Stimulated activated CD8-positive, alpha-beta memory T cell treated with anti-CD3 and anti-CD28 coated beads, Interleukin-4, amount 100 ng/mL, for 48 hours (primary cell): ENCODE measurements at places on chromosomes 5 and 9.

- no peak for DNase-seq
These were observed 1.3 kb upstream of the PRR7 start for GRCh38 chr5:177445052-177445916.

DNA sequence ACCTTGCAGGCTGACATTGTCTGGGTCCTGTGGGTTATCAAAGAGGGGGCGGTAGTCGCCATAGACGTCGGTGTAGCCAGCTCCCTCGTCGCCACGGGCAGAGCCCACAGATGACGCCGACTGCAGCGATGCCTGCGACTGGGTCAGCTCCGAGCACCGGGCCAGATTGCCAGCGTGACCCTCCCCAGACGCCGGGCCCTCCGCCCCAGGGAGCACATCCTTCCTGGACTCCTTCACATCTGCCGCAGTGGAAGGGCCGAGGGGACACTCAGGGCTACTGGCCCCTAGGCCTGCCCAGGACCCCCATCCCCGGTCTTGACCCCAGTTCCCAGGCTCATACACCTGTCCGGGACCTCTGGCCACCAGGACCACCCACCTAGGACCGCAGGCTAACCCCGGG is 13.9 kb downstream of the ABCA2 start:
- DNase-seq = no peak

DNA sequence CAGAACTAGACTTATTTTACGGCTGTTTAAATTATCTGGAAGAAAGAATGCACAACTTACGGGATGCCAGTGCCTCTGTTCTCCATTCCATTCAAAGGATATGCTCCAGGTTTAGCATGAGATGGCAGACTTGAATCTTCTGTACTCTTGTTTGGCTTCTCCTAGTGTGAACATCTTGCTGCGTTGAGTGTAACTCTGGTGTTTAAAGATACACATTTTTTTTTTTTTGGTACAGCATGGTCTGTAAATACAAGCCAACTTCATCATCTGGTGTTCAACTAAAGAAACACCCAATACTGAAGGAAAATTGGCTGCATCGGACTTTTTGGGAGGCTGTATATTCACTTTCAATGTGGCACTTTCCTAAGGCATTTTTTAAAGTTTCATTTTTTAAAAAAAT is 7.4 kb upstream of the MIER3 start:
- DNase-seq = no peak

GRCh38 chr9:7439355-7439995 is 360.1 kb downstream of the DMAC1 start:
- no peak for DNase-seq

DNA sequence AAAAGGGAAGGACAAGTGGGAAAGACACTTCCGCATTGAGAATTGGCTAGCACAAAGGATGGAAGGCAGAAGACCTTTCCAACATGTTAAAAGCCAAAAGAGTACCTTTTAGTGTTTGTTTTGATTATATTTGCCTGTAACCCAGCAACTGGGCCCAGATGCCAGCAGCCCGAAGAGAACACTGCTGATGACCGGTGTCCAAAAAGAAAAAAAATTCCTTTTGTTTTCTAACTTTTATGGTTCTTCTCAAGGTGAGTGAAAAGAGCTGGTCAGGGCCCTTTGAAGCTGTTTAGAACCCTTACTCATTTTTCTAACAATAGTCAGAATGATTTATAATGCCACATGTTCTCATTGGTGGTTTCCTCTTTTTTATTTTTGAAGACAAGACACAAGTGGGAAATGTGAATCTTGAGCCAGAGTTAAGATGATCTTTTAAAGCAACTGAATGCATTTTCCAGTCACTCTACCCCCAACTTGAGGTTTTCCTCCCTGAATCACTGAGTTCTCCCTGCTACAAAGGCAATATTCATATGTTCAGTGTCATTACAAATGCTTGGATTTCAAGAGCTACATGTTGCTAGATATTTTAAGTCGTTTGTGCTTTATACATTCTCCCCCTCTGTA is 32.3 kb upstream of the ZNF462 start:
- no peak for DNase-seq
